GM23248 (cell line): ENCODE measurements at places on chromosomes 5 and 9. TPM values are rescaled to one million over a fixed set of nuclear protein-coding genes. Genes with fewer than 3 reads are reported as not detected.

Gene FRMD3
- total RNA-seq, result 0.13 and 0.32 TPM in 2 replicates

Gene TEK
- 7.1 and 10.2 TPM in 2 replicates for total RNA-seq

Gene OMD
- 0.11 TPM in 1 of 2 replicates, not detected in the other for total RNA-seq

Gene UGT3A2
- total RNA-seq, result not detected in 2 replicates

Gene PCDHGB2
- 2.2 and 2.5 TPM in 2 replicates for total RNA-seq

Gene SLC6A18
- total RNA-seq, result not detected in 2 replicates

Gene C8G
- total RNA-seq, result not detected in 2 replicates

Gene NME5
- not detected in 2 replicates for total RNA-seq
